ENCODE measurements at places on chromosomes 2 and 18.
A peak's percentile ranks its signal among the peaks of the same experiment; 100 is the strongest.

DNA sequence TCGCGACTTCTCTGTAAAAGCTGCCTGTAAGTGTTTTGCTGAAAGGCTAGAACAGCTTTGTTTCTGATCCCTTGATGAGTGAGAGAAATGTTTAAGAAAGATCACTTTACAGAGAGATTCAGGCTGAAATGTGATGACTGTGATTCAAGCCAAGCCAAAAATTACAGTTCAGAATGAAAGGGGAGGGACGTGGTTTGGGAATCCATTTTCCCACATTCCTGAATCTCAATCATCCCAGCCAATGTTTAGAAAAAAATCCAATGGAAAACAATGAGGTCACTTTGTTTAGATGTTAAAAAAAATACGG, 416.7 kb downstream of the ARHGAP15 start:
- no peak for DNase-seq

DNA sequence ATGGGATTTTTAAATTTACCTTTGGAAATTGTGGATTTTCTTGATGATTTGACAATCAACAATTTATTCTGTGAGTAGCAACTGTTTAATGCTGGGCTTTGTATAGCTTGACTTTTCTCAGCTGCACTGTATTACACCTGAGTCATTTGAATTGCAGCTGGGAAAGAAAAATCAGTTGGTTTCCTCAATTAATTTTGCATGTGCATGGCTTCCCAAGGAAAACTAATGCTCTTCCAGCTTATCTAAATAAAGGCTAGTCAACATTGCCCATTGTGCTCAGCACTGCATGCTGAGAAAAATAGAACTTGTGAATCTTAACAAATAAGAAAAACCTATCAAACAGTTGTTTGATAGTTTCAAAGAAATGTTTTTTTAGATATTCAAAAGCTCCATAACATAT, 268.3 kb upstream of the CDH20 start:
- no peak for DNase-seq

DNA sequence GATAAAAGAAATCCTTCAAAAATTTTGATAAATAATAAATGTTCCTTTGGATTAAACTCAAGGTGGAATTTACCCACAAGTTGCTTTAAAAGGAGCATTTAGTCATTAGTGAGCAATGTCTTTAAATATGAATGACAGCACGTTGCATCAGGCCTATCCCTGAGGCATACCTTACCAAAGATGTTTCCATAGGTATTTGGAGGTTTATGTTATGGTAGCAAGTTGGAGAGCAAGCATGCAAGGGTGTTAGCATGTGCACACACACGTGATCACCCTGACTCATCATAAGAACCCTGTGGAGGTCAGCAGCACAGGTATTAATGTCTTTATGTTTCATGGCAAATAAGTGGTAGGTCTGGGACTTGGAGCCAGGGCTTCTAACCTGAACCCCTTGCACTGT, 159.9 kb downstream of the ACTR3 start:
- DNase-seq = no peak

- no peak for DNase-seq
Observed at GRCh38 chr2:25454824-25455611, 113.3 kb upstream of the DNMT3A start.

GRCh38 chr2:32863803-32864202, 83.0 kb upstream of the LTBP1 start:
- DNase-seq = no peak

DNA sequence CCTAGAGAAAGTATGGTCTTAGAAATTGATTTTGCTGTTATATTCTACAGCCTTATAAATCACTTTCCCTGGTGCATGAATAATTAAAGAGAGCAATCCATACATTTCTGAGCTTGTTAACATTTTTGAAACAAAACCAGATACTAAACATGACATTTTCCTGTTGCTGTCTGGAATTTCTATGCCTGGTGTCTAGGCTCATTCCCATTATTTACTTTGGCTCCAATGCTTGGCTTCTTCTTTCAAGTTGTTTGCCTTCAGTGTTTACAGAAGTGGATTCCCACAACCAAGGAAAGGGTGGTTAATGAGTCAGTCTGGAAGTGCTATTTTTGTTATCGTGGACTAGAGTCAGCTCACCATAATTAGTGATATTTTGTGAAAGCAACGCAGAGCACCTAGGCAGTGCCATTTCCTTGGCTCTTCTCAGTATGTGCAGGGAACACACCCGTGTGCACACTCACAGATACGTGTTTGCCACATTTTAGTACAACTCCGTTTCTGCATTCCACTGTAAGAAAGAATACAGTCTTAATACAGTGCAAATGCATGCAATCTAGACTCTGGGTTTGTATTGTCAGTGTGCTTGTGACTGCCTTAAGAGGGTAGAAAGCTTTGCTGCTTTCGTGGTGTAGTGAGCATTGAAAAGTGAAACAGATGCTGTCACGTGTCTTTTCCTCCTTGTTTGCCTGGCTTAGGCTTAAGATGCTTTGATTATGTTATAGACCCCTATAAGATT, 185.0 kb upstream of the RASGRP3 start:
- no peak for DNase-seq

DNA sequence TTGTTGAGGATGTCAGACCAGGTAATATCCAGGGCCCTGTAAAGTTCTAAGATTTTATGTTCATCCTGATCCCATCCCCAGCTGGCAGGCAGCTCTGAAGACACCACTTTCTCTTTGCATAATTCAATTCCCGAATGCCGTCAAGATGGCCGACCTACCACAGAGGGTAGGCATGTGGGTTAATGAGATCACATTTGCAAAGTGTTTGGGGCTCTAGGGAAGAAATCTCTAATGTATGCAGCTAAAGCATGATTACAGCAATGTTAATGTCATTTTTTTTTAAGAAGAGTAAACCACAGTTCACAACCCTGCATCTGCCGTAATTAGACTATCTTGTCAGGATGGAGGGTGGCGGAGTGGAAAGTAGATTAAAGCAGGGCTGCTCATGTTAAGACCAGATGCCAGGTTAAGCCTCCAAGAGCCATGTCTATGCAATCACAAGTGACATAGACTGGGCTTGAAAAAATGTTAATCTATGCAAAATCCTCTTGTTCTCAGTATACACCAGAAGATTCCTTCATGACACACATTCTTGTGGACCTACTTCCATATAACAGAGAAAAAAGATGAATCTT, 131.4 kb downstream of the ALK start:
- DNase-seq = no peak

- no peak for DNase-seq
Observed at GRCh38 chr2:18311420-18312195, 248.8 kb downstream of the RDH14 start.

DNA sequence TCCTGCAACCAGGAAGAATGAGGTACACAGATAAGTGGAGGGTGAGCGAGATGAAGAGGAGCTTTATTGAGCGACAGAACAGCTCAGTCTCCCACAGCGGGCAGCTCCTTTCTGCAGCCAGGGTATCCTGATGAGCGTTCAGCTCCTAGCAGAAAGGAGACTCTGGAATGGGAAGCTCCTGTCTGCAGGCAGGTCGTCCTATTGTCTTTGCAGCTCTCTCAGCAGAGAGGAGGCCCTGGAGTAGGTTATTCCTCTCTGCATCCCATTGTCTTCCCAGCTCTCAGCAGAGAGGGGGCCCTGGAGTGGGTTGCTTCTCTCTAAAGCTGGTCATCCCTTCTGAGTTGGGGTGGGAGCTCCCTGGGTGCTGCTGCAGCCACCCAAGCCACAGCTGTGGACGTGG, 41.2 kb downstream of the TAF1B start:
- no peak for DNase-seq

DNA sequence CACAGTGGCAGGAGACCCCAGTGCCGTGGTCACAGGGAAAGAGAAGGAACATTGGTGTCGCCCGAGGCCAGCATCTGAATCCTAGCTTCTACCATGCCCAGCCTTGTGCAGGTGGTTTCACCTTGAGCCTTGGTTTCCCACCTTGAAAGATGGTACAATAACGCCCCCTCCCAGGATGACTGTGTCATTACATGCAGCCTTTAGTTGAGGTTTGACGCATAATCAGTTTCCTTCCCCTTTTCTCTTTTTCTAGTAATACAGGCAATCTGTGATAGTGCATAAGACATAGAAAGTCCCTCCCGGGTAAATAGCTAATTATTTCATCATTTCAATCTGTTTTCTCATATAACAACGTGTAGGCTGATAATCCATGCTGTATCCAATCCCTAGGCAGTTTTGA, 29.8 kb upstream of the ZNF407 start:
- DNase-seq = peak; percentile 77

- no peak for DNase-seq
Observed at GRCh38 chr2:192148620-192149321, 46.0 kb downstream of the TMEFF2 start.

- no peak for DNase-seq
Observed at GRCh38 chr2:70659551-70659950, 105.9 kb upstream of the TGFA start.

DNA sequence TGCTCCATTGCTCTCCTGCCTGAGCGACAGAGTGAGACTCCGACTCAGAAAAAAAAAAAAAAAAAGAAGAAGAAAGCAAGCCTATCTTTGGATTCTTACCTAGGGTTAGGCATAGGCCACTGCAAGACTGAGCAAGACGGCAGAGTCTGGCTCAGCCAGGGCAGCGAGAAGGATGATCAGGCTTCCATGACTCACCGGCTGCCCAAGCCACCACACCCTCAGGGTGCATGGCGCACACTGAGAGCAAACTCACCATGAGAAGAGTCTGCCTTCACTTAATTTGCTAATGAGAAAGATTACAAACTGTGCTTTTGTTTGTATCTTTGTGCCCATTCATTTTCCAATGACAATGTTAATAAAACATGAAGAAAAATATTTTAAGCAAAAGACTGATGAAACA, 8.2 kb downstream of the FAM110C start:
- no peak for DNase-seq

DNA sequence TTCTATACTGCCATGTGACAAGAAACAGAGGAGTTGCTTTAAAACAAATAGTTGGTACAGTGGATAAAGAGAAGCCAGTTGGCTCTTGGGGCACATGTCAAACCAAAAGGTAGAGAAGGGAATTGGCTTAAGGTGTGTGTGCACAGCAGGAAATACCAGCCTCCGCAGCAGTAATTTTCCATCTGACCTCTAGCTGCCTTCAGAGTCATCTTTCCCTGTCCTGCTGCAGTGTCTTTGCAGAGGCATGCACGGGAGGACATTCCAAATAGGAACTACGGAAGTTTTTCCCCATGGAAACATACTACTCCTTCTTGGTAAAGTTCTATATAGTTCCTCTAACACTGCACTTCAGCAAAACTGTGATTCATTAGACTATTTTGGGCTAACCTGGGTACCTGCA, 99.5 kb downstream of the RAB3GAP1 start:
- no peak for DNase-seq

GRCh38 chr2:240878341-240878936, 9.8 kb downstream of the AGXT start:
- no peak for DNase-seq

- no peak for DNase-seq
Observed at GRCh38 chr2:182055993-182056392, 70.3 kb downstream of the PPP1R1C start.

All from Karpas-422 (cell line).